GM12878 (cell line): ENCODE measurements at places on chromosomes 12 and 14.
A peak's percentile ranks its signal among the peaks of the same experiment; 100 is the strongest.

DNA sequence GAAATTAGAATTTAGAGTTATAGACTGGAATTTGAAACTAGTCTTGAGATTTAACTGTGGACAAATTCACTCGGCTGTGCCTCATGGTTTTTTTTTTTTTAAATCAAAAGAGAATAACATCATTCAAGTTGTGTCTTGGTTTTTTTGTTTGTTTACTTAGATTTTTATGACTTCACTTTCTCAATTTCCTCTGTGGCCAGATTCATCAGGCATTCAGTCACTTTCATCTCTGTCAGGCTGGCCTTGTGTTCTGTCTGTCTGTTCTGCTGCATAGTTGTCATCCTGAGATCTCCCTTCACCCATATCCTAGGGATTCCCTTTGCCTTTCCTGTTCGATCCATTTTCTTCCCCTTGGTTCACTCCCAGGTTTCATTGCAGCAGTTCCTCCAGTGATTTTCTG is 10.0 kb downstream of the MARK3 start:
- H3K4me1 ChIP-seq: peaks cover 18% of the 10 kb centered on the region
- H3K27ac ChIP-seq: no peak overlapping the region
- 0 out of 2 replicates have a peak overlapping the region, but pooled peaks have one; percentile 14 for H3K4me3 ChIP-seq
- no peaks in the 10 kb centered on the region for H3K36me3 ChIP-seq
- DNase-seq: no peak

DNA sequence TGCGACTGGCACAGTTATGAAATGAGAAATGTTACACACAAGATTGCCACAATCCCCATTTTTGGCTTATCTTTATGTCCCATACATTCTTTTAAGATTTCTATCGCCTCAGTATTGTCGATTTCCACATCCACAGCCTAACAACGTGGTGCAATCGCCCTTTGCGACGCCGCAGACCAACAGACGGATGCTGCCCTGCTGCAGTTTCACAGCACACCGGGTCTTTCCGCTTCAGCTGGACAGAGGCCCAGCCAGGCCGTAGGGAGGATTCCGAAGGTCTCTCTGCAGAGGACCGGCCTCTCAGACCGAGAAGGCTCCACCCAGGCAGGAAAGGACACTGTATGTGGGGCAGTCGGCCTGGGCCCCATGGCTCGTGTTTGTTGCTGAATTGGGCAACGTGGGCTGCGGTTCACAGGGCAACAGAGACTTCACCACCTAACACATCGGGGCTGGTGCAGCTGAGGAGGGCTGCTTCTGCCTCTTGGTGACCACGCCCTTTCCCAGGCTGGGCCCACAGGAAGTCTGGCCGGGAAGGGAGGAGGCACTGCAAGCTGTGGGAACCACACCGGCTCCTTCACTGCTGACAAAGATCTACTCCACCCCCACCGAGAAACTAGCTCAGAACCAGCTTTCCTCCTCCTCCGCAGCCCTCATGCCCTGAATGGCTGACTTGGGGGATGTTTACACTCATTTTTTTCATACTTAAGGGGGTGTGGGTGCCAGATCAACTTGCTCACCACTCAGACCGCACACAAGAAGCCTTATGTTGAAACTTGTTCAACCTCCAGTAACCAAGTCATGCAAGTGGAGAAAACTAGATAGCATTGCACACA is 32.9 kb upstream of the MDM1 start:
- H3K27me3 ChIP-seq: no peaks in the 10 kb centered on the region
- H3K4me1 ChIP-seq: peaks cover 23% of the 10 kb centered on the region
- DNase-seq: peak; percentile 97
- no peaks in the 10 kb centered on the region for H3K36me3 ChIP-seq
- H3K4me3 ChIP-seq: peak overlapping the region; percentile 53
- peak overlapping the region; percentile 94 for H3K27ac ChIP-seq

DNA sequence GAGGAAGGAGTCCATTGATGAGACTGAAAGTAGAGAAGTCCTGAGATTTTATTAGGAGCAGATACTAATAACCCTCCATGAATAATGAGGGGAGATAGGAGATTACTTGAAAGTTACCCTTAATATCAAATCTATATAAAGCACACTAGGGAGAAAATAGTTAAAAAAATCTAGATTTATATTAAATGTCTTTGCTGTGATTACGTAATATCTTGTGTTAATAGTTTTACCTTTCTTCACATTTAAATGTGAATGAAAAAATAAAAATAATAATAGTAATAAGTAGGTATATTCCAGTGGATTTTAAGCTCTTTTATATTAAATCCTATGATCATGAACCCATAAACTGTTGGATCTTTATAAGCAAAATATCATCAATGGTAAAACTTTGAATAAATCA is 267.3 kb upstream of the SYT10 start:
- no peaks in the 10 kb centered on the region for H3K36me3 ChIP-seq
- no peak overlapping the region for H3K4me3 ChIP-seq
- no peaks in the 10 kb centered on the region for H3K27me3 ChIP-seq
- H3K27ac ChIP-seq: no peak overlapping the region
- no peak for DNase-seq

- no peaks in the 10 kb centered on the region for H3K36me3 ChIP-seq
- no peak overlapping the region for H3K27ac ChIP-seq
- no peak overlapping the region for H3K4me3 ChIP-seq
- H3K27me3 ChIP-seq: no peaks in the 10 kb centered on the region
- no peak for DNase-seq
- no peaks in the 10 kb centered on the region for H3K4me1 ChIP-seq
Observed at GRCh38 chr14:101082036-101082435, 178.5 kb upstream of the RTL1 start.

DNA sequence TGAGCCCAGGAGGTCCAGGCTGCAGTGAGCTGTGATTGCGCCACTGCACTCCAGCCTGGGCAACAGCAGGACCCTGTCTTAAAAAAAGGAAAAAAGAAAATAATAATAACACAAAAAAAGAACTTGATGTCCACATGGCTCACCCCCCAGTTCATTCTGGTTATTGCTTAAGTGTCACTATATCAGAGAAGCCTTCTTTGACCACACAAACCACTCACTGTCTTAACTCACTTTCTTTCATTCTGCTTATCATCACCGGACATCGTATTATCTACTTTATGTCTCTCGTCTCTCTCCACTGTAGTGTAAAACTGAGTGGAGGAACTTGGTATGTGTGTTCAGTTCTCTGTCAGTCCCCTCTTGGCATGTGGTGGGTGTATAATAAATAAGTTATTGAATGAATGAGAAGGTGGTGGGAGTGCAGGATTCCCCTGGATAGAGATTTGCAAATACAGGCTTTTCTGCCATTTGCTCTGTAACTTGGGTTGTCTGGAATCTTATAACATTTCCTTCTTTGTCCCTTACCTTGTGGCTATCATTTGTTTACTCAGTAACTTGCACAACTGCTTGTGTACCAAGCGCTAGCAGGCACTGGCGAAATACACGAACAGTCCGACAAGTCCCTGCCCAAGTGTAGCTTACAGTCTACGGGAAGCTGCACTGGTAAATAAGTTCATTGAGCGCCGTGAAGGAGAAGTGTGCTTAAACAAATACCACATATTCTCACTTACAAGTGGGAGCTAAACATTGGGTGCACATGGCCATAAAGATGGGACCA is 86.6 kb upstream of the TRAF3 start:
- H3K36me3 ChIP-seq: no peaks in the 10 kb centered on the region
- peaks cover 7% of the 10 kb centered on the region for H3K4me1 ChIP-seq
- DNase-seq: no peak
- no peak overlapping the region for H3K27ac ChIP-seq
- H3K27me3 ChIP-seq: no peaks in the 10 kb centered on the region

- H3K4me3 ChIP-seq: no peak overlapping the region
Observed at GRCh38 chr12:2154050-2154449, 101.3 kb downstream of the CACNA1C start.

DNA sequence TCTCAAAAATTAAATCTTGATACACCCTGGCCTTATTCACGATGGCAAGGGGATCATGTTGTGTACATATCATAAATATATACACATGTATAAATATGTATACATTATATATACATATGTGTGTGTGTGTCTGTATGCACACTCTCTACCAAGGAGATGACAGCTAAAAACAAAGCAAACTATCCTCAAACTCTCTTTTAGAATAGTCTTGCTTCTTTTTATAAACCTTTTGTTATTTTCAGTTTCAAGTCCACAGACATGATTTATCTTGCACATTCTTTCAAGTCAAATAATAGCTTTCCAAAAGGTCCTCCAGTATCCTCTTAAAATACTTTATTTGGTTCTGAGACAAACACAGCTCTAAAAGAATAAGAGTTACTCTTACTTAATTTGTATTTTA is 8.4 kb downstream of the ANO6 start:
- no peaks in the 10 kb centered on the region for H3K36me3 ChIP-seq
- no peak for DNase-seq
- peak overlapping the region; percentile 47; the same call in 1 of the 2 replicates for H3K4me3 ChIP-seq
- no peak overlapping the region; the same call in 1 of the 2 replicates for H3K27ac ChIP-seq
- H3K27me3 ChIP-seq: no peaks in the 10 kb centered on the region

GRCh38 chr14:63431466-63431865 is 111.7 kb downstream of the PPP2R5E start:
- H3K4me1 ChIP-seq: peaks cover 8% of the 10 kb centered on the region
- no peak overlapping the region for H3K27ac ChIP-seq
- H3K27me3 ChIP-seq: no peaks in the 10 kb centered on the region
- H3K4me3 ChIP-seq: no peak overlapping the region

DNA sequence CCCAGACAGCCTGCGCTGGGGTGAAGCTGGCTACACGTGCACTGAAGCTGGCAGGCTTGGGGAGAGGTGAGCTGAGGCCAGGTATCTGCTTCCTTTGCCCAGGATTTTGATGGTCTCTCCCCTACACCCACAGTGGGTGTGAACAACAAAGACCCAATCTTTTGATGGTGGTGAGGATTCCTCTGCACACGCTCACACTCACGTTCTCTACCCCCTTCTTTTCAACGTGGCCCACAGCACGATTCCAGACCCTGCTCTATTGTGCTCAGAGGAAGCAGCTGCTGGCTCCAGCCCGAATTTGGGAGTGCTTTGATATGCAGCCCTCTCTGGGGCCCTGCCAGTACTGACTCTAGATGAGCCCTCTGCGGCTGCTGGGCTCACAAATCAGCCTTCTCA is 4.9 kb downstream of the CD9 start:
- no peaks in the 10 kb centered on the region for H3K36me3 ChIP-seq
- peaks cover 2% of the 10 kb centered on the region; the same call in 1 of the 2 replicates for H3K27me3 ChIP-seq
- H3K27ac ChIP-seq: no peak overlapping the region
- no peak overlapping the region for H3K4me3 ChIP-seq
